Testis (tissue), 5 donors: ENCODE measurements at places on chromosomes 3 and 15. TPM values are rescaled to one million over a fixed set of nuclear protein-coding genes. Genes with fewer than 3 reads are reported as not detected.

ATRIP gene
- polyA plus RNA-seq = 56.5 TPM

DNA sequence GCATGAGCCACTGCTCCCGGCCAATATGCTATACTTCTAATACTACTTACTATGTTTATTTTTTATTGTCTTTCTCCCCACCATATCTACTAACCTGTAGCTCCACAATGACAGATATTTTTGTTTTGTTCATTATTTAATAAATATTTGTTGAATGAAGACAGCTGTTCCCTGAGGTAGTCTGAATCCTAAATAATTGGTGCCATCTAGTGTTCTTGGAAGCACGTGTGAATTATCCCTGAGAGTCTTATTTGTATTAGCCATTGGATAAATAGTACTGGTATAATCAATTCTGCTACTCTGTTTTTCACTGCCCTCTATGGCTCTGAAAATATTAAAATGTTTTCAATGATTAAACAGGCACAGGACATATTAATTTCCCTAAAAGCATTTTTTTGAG lies 5.6 kb upstream of the APPL1 start:
- no peak for DNase-seq

FANCD2OS gene
- 118 TPM for polyA plus RNA-seq

- no peak for DNase-seq
Observed at GRCh38 chr3:173725507-173725906, 328.0 kb downstream of the NLGN1 start.

CPN2 gene
- polyA plus RNA-seq = 0.36 TPM

DNA sequence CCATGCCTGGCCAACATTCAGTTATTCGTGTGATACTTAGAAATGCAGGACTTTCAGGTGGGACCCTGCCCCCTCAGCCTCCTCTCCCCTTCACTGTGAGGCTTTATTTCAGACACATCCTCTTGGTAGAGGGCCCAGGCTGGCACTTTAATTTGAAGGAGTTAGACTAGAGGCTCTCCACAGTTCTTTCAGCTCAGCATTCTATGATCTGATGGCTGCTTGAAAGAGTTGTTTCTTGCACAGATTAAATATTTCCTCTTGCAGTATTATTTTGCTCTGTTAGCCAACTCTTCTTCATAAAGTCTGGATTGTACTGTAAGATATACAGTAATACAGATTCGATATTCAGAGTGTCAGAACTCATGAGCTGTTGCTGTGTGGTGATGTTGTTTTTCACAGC lies 35.1 kb downstream of the CTDSPL start:
- DNase-seq = no peak

- DNase-seq = no peak
Observed at GRCh38 chr3:29169451-29169850, 111.4 kb upstream of the RBMS3 start.

DNA sequence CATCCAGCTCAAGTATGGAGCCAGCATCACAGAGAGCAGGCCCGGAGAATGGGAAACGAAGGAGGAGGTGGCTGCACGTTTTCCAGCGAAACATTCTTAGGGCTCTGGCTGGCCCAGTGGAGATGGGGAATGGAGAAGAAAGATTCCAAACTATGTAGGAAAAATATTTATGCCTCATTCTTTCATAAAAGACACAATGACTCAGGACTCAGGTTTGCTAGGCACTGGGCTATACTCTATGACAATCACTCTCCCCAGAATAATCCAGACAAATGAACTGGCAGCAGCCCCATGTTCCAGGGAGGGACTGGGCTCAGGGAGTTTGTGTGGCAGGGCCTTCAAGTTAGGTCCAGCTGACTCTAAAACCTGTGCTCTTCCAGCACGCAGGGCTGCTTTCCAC lies 110.8 kb upstream of the RAD18 start:
- DNase-seq = no peak

GLDN gene
- 0.61 TPM for polyA plus RNA-seq

TEX9 gene
- polyA plus RNA-seq = 9.9 TPM

GRCh38 chr3:73623346-73623745 lies 1.4 kb downstream of the PDZRN3 start:
- DNase-seq = peak; percentile 21

- DNase-seq = no peak
Observed at GRCh38 chr3:42635111-42635510, 18.4 kb upstream of the ZBTB47 start.

DNA sequence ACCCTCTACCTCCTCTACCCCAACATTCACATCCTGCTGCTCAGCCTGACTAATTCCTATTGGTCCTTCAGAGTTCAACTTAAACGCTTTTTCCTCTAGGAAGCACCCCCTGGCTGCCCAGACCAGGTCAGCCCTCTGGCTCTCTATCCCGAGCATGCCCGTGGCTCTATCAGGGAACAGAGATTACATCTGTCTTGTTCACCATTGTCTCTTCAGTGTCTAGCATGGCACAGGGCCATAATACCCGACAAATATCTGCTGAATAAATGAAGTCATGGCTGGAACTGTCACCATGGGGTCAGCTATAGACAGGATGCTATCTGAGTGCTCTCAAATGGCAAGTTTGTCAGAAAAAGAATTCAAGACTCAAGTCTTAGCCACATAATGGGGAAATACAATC lies 296.9 kb upstream of the CHRNA7 start:
- DNase-seq = no peak

CHDH gene
- polyA plus RNA-seq = 13.5 TPM

MCTP2 gene
- 6.7 TPM for polyA plus RNA-seq

GRCh38 chr3:97958396-97958795 lies 13.8 kb downstream of the RIOX2 start:
- DNase-seq = no peak

DNA sequence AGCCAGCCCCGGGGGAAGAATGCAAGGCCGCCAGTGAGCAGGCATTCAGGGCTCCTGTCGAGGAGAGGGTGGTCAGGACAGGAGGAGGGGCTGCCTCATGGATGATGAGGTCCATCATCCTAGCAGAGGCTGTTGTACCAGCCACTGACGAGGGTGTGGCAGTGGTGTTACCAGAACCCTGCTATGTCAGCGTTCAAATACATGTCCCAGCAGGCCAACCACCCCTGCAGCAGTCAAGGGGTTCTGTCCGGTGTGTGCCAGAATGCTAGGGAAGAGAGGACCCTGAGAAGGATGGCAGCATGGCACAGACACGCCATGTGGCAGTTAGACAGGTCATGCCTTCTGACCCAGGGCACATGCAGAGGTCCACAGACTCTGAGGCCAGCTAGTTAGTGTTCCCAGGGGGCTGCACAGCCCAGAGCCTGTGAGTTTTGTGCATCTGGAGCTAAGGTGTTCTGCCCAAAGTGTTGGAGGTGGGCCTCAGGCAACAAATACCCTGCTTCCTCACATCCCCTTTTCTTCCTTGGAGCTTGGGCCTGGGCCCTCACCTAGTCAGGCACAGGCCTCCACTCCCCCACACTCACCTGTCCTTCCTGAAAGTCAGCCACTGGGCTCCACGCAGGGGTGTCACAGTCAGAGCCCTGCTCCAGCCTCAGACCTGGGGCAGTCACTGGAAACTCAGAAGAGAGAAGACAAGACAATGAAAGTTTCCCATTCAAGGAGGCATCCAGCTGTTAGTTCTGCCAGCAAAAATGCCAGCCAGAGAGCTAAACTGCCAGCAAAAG lies 7.8 kb downstream of the PAK6 start:
- DNase-seq = no peak

GRCh38 chr15:68528626-68529290 lies 50.0 kb upstream of the CORO2B start:
- DNase-seq = no peak

GRCh38 chr3:64105816-64106215 lies 82.5 kb upstream of the PSMD6 start:
- DNase-seq = no peak

CCDC50 gene
- polyA plus RNA-seq = 68.2 TPM

GRCh38 chr3:42264399-42265058 lies 1.5 kb downstream of the CCK start:
- peak; percentile 31 for DNase-seq

FETUB gene
- 2.4 TPM for polyA plus RNA-seq

GRCh38 chr3:186901135-186901734 lies 29.1 kb upstream of the ST6GAL1 start:
- no peak for DNase-seq

ALG1L2 gene
- polyA plus RNA-seq = not detected
